NCI-H2227 treated with DMSO at 0.1 percent for 48 hours (cell line): ENCODE measurements at places on chromosomes 4 and X.

DNA sequence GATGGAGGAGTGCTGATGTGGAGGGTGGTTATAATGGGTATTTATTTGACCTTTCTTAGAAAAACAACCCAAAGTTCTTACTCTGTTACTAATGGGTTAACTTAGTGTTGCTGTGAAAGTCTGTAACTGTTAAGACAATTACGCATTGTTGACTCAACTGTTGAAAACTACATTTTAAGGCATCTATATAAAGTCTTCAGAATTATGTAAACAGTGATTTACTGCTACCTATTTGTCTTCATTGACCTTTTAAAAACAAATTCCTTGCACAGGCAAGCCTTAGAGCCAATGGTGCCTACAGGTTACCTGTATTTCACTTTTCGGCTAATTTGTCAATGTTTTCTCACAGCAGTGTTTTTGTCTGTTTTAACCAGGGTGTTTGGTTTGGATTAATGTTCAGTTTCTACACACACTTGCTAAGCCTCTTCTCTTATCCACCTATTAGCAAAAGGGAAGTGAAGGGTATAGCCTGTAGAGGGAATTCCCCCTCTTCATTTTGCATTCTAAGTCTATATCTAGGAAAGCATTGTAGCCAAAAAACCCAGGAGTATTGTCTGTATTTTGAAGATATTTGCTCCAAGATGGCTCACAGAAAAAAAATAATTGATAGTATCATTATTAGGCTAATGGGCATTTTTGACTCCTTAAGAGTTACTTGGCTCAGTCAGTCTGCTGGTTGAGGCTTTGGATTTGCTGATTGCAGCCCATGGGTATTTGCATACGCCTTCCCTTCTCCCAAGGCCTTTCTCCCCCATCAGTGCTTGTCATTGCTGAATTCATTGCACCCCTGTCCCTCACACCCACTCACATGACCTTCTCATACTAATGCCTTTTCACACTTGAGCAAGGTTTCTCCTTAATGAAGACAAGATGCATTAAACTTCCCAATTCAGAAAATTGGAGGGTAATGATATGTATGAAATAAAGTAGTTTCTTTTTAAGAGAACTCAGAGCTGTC is 30.5 kb downstream of the AFF1 start:
- DNase-seq, result no peak

- DNase-seq, result no peak
These were observed 64.1 kb upstream of the MAMLD1 start for GRCh38 chrX:150298841-150299551.

GRCh38 chrX:18468599-18468998 is 43.2 kb downstream of the CDKL5 start:
- no peak for DNase-seq

- no peak for DNase-seq
These were observed 256.0 kb upstream of the SFRP2 start for GRCh38 chr4:154044742-154045485.

- no peak for DNase-seq
These were observed 195.0 kb upstream of the CLNK start for GRCh38 chr4:10879411-10880110.

- no peak for DNase-seq
These were observed 31.2 kb upstream of the TMEM184C start for GRCh38 chr4:147586032-147586431.
